ENCODE measurements at places on chromosomes 12 and 14.

GRCh38 chr14:85501751-85502150 lies 28.2 kb upstream of the FLRT2 start:
- no peak for DNase-seq

DNA sequence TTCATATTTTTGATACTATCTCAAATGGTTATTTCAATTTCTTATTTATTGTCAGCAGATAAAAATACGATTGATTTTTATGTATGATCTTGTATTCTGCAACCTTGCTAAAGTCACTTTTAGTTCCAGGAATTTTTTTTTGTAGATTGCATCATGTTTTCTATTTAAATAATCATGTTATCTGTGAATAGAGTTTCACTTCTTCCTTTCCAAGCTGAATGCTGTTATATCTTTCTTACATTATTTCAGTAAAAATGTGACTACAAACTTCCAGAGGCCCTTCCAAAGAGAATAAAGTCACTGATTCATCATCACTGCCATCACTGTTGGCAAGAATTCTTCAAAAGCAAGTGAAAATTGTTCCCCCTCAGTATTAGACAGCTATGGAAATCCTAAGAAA lies 104.7 kb upstream of the RAP1B start:
- no peak for DNase-seq

DNA sequence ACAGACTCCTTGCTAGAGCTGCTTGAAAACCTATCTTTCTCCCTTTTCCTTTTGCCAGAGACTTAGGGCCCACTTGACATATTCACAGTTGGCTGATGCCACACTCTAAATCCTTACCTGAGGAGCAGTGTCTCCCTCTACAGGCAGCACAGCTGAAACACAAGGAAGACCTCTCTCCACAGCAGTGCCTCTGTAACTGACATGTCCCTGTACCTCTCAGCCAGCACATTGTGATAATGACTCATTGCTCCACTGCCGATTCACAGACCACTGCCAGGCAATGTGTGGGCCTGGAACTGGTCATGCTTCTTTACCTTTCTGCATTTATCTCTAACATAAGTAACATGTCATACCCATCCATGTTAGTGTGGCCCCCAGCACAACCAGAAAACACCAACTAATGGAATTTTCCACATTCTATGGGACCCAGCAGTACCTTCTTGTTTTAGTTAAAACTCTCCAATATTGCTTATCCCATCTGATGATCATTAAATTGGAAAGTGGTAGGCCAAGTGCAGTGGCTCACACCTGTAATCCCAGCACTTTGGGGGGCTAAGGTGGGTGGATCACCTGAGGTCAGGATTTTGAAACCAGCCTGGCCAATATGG lies 56.5 kb downstream of the GTF2A1 start:
- DNase-seq = no peak

DNA sequence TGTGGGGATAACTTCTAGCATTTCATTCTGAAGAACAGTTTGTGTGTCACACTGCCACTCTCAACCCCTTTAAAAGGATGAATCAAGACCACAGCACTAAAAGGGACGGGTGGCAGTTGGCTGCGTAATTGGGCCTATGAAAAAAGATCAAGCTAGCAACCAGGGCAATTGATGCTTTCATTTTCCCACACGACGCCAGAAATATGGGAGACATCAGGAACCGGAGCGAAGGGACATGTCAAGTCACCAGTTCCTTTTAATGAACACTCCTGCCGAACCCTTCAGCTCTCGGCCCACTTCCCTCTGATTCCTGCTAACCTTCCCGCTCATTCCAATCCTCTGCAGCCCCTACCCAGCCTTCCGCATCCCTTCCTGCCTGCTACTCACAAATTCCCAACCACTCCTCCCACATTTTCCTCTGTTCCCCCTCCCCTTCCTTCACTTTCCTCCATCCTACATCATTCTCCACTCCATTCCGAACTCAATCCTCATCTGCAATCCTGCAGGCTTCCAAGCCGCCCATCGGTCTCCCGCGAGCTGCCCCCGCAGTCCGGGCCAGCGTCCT lies 753 bp downstream of the CSRNP2 start:
- peak; percentile 40 for DNase-seq

- no peak for DNase-seq
Observed at GRCh38 chr12:89029961-89030360, 322.3 kb downstream of the DUSP6 start.

GRCh38 chr14:105214324-105214915 lies 33.3 kb upstream of the NUDT14 start:
- no peak for DNase-seq

DNA sequence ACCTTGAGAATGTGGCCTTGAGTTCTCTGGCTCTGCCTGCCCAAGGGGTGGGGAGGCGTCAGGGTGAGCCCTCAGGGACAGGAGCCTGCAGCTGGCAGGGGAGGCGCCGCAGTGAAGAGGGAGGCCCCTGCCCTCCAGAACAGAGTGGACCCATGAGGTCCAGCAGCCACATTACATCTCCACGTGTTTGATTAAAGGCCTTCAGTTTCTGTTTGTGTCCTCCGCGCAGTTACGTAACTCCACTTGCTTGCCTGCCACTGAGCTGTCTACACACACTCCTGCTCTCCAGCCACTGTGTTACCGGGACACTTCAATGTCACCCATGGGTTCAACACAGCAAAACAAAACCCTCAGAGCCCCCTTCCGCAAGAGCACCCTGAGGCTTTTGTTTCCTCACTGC lies 70.4 kb downstream of the CHGA start:
- no peak for DNase-seq

GRCh38 chr12:122614839-122615238 lies 87.8 kb downstream of the KNTC1 start:
- no peak for DNase-seq

Measured in right renal cortex interstitium (tissue), 3 donors.